GM10248 (cell line): ENCODE measurements at places on chromosomes 2 and 18.
A peak's percentile ranks its signal among the peaks of the same experiment; 100 is the strongest.

DNA sequence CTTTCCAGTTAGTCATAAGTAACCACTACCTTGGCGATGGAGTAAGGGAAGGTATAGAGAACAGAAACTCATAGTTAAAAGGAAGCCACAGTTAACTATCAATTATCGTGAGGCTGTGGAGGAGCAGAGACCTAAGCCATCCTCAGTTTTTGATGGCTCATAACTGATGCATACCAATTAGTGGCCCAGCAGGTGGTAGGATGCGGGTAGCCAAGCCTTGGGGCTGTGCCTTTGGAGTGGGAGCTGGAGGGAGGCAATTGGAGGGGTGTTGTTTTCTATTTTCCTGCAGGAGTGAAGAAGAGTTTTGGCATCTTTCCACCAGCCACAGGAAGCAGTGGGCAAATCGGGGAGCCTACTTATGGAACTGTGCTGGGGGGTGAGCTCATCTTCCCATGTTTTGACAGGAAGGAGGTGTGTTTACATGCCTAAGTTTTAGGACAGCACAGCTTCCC lies 194.8 kb downstream of the TPGS2 start:
- peak; percentile 21 for DNase-seq

GRCh38 chr18:69658103-69658502 lies 257.4 kb downstream of the DOK6 start:
- DNase-seq: no peak

- DNase-seq: no peak
Measured at GRCh38 chr18:76426737-76427305, 68.2 kb downstream of the ZNF516 start.

- no peak for DNase-seq
Measured at GRCh38 chr2:59567151-59567550, 986.3 kb downstream of the BCL11A start.

GRCh38 chr2:210964141-210964764 lies 407.9 kb downstream of the CPS1 start:
- no peak for DNase-seq

DNA sequence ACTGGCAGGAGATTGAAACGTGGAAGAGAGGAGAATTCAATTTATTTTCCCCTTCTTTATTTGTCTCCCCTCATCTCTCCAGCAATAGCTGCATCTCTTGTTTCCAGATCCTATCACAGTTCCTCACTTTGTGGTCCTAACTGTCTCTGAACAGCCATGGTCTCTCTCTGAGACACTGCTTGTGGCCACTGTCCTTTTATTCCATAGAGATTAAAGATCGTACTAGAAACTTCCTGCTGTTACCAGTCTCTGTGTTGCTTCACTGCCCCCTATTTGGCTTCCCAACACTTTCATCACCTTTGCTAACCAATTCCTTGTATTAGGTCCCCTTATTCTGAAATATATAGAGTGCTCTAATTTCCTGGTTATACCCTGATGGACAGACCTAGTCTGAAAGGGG lies 48.9 kb upstream of the CAVIN2 start:
- no peak for DNase-seq

DNA sequence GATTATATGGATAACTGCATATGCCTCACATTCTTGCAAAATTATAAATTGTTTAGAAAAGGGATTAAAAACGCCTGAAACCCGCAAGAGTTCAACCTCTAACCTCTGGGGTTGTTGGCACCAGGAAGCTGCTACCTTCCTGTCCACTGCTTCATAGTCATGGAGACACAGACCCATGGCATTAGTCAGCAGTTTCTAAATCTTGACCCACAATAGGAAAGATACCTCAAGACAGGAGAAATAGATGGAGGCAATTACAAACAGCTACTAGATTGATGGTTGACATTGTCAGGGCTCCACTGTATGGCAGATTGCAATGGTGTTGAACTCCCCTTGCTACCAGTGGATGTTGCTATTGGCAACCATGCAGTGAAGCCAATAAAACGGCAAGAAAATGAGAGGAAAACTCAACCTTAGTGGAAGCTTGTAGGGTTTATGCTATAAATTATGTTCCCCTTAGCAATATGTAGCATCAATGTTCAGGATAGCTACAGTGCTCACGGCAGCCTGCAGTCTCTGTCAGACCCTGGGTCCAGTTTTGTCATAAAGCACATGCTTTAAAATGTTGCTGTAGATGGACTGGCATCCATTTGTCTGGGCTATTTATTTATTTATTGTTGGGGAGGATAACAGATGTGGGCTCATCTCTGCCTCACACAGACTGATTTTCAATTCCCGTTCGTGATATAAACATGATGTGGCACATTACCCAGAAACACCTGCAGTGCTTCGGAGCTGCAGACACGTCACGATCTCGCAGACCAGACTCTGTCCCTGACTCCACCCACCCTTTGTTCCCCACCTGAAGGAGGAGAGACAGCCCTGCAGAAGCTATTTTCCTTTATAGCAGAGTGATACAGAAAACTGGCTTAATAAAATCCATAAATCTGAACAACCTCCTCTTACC lies 233.4 kb downstream of the AGPS start:
- DNase-seq: no peak

GRCh38 chr18:11587432-11587831 lies 22.0 kb upstream of the SLC35G4 start:
- no peak for DNase-seq
